ENCODE measurements at places on chromosomes 6 and 20.

- DNase-seq: no peak
Observed at GRCh38 chr6:37725957-37726356, 28.3 kb upstream of the MDGA1 start.

DNA sequence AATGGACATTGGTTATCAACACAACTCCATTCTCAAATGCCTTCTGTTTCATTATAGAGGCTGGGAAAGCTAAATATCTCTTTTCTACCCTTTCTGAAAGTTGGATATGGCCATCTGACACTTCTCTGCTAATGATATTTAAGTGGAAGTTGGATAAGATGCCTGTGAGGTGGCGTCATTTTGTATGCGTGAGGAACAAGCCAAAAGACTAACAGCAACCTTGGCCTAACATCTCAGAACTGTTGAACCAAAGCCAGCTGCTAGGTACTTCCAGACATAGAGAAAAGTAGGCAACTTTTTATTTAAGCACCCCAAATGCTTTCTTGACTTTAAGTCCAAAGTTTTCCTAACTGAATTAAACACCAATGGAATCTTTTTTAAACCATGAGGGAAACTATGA lies 708.4 kb downstream of the CD109 start:
- DNase-seq: no peak

DNA sequence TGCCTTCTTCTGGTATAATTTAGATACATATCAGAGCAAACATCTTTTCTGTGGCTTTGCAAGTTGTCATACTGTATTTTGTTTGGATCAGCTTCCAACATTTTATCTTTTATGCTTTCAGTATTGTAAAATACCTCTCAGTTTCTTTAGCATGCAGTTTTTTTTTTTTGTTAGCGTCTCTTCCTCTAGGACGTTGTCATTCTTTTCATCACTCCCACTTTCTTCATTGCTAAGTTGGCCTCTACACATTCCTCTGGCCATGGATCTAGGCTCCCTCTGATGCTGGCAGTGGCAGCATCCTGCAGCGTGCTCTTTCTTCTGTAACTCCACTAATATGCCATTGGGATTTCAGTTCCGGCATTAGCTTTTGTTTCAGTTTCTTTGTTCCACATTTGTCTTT lies 21.7 kb downstream of the RPRD1B start:
- DNase-seq: peak; percentile 22

GRCh38 chr20:62615750-62616251 lies 26.5 kb upstream of the SLCO4A1 start:
- DNase-seq: no peak

DNA sequence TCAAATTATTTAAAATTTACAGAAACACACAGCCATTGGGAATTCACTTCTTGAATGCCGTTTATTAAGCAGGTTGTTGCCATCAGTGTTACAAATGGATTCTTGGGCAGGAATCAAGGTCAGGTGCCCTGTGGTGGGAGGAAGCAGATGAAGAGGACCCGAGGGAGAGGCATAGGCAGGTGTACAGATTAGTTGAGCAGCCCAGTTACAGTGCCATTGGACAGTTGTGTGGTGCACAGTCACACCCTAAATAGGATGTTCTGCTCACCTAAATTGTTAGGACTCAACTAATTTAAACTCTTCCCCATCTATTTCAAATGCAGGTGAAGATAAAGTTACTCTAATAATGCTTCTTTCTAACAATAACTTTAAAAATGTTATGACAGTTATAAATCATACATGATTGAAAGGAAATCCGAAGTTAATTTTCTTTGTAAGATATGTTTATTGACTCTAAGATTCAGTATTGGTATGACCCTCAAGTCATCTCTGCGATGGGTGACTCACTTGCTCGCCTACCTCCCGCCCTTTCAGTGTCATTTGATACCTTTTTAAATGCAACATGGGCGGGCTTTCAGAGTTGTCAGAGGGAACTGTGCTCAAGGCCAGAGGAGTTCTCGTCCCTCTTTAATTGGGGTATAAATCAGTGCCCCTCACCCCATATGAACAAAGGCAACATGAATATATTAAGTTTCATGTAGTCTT lies 35.1 kb downstream of the DSE start:
- no peak for DNase-seq

- DNase-seq: no peak
Observed at GRCh38 chr6:1612974-1613306, 3.2 kb downstream of the FOXC1 start.

DNA sequence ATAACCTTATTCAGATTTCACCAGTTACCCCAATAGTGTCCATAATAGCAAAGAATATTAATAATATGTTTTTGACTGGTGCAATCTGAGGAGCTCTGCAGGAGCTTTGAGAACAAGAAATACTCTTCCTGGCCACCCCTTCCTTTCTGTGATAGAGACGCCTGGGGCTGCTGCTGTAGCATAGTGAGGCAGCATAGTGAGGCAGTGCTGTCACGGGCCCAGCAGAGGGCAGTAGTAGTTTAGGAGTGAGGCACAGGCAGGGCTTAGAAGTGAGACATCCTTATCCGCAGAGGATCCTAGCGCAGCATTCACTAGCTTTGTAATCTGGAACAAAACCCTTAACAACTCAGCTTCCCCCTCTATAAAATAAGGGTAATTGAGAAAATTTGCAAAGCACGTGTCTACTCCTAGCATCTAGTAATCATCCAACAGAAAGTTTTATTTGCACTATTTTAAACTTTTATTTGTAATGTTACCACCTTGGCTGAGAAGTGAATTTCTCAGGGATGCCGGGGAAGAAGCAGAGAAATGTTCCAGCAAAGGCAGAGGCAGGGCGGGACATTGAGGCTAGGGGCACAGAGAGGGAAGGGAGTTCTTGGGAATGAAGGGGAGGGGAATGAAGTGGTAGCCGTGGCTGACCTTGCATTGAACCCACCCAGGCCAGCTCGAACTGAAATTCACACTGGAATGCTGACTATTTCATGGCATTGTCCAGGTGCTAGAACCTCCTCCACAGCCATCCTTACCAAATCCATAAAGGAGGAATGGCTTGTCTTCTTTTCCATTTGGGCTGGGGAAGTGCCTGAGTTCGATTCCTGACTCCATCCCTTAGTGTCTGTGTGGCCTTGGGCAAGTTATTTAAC lies 78.8 kb downstream of the CDS2 start:
- DNase-seq: peak; percentile 90

DNA sequence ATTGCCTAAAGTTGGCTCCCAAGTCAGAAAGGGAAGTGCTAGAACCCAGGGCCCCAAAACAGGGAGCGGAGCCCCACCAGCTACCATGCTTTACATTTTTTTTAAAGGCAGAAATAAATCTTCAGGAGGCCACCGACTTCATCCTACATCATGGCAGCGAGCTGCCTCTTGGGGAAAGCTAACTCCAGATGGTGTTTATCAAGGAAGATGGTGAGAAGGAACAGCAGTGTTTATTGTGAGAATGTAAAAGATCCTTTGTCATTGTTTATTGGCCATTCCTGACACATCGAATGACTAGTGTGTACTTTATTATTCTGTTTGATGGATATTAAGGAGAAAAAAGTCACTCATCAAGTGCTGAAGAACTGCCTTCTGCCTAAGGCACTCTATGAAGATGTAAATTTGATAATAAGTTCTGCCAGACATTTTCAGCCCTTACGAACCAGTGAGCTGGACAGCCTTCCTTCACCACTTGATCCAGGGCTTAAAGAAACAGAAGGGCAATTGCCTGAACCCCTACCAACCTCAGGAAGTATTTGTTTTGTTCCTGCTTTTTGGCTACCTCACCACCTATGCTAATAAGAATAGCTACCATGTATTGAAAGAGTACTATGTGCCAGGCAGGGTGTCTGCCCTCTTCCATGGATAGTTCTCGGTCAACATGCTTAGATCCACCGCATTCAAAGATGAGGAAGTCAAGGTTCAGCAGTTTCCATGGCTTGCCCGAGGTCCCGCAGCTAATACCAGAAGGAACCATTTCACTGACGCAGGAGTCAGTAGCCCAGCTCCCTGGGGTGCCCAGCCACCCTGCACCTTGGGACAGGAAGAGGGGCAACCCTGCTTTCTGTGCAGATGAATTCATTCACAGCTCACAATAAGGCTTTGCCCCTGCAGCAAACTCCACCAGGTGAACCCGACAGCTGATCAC lies 194.7 kb upstream of the RREB1 start:
- no peak for DNase-seq

DNA sequence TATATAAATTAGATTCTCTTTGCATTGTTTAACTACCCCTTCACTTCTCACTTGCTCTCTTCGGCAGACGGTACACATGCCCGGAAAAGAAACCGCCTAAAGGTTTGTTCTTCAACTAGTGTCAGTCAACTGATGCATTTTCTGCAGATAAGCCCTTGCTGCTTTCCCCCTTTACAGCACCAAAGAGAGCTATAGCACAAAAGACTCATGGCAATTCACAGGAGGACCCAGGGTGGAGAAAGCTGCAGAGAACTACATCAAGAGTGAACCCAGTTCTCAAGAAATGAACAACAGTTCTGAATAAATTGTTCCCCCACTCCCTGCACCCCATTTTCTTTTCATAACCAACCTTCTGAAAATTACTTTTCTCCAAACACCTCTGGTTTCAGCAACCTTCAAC lies 8.9 kb downstream of the CD164 start:
- peak; percentile 63 for DNase-seq

- DNase-seq: no peak
Observed at GRCh38 chr6:85436939-85437495, 12.9 kb upstream of the NT5E start.

- no peak for DNase-seq
Observed at GRCh38 chr6:24545691-24546090, 50.9 kb downstream of the ALDH5A1 start.

DNA sequence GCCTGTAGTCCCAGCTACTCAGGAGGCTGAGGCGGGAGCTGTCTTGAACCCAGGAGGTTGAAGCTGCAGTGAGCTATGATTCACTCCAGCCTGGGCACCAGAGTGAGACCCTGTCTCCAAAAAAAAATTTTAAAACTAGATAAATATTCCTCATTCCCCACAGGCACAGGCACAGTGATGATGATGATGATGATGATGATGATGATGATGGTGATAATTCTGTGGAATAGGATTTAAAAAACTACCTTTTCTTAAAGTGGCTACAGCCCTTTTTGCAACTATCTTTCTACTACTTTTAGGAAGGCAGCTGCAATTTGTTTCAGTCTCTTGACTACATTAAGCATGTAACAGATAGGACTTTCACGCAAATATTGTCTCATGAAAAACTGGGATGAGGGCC lies 76.6 kb upstream of the SCAF8 start:
- DNase-seq: no peak
